ENCODE measurements at places on chromosomes 4 and X.

GRCh38 chrX:400258-400657, 13.6 kb upstream of the PPP2R3B start:
- DNase-seq, result no peak

- DNase-seq, result no peak
Measured at GRCh38 chr4:95085124-95085833, 327.5 kb downstream of the BMPR1B start.

DNA sequence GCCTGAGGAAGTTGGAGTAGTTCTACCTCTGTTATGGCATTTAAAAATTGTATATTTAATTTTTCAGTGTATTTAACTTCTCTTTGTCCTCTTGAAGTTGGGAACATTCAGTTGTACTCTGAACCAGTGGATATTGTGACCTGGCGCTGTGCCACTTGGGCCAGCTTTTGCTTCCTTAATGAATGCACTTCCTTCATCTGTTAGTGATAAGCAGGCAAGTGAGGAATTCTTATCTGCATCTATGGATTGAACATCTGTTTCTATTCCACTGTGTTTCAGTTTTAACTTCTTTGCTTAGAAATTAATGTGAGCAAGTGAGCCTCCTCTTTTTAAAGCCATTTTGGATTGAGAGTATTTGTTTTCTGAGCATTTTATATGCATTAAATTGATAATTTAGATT, 128.3 kb downstream of the UCHL1 start:
- no peak for DNase-seq

- no peak for DNase-seq
Measured at GRCh38 chr4:53089936-53090729, 228.0 kb downstream of the RASL11B start.

DNA sequence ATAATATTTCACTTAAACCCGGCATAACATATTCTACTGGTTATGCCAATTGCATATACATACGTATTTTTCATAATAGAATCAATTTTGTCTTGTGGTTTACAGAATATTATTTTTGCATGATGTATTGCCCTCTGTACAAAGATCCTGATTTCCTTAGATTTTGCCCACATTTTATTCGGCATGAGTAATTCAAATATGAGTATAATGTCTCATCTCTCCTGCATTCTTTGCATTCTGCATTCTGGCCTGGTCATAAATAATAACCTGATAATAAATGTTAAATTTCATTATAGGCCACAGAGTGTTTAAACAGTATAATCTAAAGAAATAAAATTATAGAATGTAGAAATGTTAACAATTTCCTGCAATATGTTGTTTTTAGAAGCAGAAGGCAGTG, 205.3 kb downstream of the TLL1 start:
- DNase-seq, result no peak

GRCh38 chr4:180407275-180407885, 1835.8 kb upstream of the TENM3 start:
- no peak for DNase-seq

DNA sequence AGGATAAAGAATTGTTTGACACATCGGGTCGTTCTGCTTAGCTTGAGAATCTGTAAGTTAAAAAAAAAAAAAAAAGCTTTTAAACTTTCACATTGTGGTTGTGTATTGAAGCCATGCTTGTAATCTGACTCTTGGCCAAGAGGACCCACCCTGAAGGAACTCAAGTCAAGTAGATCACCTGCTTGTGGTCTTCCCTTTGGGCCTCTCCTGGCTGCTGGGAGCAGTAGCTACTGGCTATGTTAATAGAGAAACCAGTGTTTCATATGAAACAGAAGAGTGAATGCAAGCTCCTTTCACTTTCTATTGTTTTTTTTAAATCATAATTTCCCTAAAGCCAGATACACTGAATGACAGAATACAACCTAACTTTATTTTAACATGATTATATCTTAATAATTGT, 402.4 kb upstream of the NDST4 start:
- no peak for DNase-seq

GRCh38 chr4:140131675-140132229, 22.2 kb downstream of the MAML3 start:
- no peak for DNase-seq

GRCh38 chrX:41705680-41706374, 17.1 kb downstream of the GPR34 start:
- no peak for DNase-seq

DNA sequence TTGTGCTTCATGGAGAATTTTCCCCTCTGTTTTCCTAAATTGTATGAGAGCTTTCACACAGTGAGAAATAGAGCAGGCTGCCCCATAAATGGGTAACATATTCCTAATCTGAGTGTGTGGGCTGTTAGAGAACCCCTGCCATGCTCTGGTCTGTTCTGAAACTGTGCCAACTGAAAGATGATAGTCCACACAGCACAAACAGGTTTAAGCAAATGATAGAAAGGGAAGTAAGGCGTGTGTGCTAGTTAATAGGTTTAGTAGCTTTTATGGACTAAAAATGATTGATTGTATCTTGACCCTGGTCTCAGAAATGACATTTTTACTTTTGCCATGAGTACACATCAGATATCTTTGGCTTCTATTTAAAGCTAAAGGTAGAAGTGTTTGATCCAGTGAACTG, 106.2 kb downstream of the PRRG1 start:
- no peak for DNase-seq

DNA sequence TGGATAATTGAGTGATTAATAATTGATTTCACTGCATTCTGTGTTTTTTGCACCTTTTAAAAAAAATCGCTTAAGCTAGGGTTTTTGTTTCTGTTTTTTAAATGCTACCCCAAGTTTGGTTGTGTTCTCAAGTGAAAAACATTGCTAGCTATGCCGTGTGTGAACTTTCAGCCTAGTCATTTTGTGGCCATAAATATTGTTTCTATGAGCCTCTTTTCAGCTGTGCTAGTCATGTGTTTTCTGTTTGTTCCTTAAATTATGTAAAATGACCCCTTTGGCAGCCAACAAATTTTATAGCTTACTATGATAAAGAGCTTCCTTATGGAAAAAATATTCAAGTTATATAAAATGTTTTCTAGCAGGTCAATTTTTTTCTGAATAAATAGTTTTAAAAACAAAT, 59.1 kb downstream of the GALNT7 start:
- no peak for DNase-seq

- DNase-seq, result no peak
Measured at GRCh38 chr4:15239866-15240265, 188.0 kb upstream of the C1QTNF7 start.

- DNase-seq, result no peak
Measured at GRCh38 chr4:54067166-54067565, 2.8 kb upstream of the CHIC2 start.

- no peak for DNase-seq
Measured at GRCh38 chrX:71117358-71117757, 1.0 kb upstream of the MED12 start.

Data from astrocyte of the cerebellum (primary cell).